ENCODE measurements at places on chromosomes 2 and 18.

GRCh38 chr2:38788306-38788705, 10.3 kb downstream of the GEMIN6 start:
- DNase-seq, result no peak

GRCh38 chr18:11425211-11425610, 184.2 kb upstream of the SLC35G4 start:
- no peak for DNase-seq

DNA sequence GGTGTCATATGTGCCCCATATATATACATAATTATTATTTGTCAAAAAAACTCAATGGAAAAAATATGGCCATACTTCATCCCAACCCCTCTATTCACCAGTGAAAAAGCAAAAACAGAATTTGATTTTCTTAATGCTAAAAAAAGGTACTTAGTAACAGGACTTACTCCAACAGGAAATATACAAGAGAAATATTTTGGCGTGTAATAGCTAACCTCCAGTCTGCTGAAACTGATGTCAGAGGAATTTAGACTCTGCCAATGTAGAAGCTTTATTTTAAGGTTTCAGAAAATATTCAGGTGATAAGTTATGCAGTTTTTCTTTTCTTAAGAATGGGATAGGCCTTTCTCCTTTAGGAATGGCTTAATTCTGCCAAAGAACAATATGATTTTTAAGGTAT, 72.6 kb downstream of the TMEFF2 start:
- DNase-seq, result no peak

GRCh38 chr2:105432044-105432399, 33.2 kb upstream of the FHL2 start:
- no peak for DNase-seq

DNA sequence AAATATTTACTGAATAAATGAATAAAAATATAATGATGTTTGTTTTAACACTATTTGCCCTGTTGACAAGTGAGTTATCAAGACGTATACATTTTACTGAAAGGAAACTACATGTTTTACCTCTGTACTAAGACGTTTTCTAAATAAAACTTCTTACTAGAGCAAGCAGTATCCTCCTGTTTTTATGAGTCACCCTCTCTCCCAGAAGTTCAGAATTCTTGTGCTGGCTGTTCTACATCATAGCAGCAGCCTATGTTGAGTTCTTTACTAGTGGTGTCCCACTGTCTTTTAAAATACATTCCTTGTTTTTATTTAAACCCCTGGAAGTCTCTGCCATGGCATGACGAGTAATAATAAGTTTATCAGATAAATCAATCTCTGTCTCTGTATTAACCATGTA, 297.4 kb downstream of the CALCRL start:
- no peak for DNase-seq

GRCh38 chr2:38185012-38185491, 109.1 kb upstream of the CYP1B1 start:
- DNase-seq, result no peak
